ENCODE measurements at places on chromosomes 12 and 14. TPM values are rescaled to one million over a fixed set of nuclear protein-coding genes. Genes with fewer than 3 reads are reported as not detected.

The TEX52 gene
- 11.4 TPM for polyA plus RNA-seq

The PLA2G1B gene
- 3.6 TPM for polyA plus RNA-seq

DNA sequence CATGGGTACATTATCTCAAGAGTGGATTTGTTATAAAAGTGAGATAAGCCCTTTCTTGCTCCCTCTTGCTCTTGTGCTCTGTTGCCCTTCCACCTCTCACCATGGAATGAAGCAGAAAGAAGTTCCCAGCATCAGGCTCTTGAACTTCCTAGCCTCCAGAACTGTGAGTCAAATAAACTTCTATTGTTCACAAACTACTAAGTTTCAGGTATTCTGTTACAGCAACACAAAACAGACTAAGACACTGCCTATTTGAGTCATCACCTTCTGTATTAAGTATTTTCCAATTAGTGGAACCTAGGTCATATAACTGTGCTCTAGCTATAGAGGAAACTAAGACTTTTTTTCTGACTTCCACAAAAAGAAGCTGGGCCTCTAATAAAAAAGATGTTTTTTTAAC lies 201.2 kb upstream of the FOXG1 start:
- DNase-seq: no peak

DNA sequence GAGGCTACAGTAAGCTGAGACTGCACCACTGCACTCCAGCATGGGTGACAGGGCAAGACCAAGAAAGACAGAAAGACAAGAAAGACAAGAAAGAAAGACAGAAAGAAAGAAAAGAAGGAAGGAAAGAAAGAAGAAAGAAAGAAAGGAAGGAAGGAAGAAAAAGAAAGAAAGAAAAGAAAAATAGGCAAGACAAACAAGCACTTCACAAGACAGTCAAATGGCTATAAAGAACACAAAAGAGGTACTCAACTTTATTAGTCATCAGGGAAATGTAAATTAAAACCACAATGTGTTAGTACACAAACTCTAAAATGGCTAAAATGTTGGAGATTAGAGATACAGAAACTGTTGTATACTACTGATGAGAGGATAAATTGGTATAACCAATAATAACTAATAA lies 6.6 kb downstream of the ATXN3 start:
- DNase-seq: no peak

- no peak for DNase-seq
These were observed 2.1 kb downstream of the TARBP2 start for GRCh38 chr12:53502983-53503728.
